ENCODE measurements at places on chromosomes 12 and 14.

- DNase-seq = no peak
Measured at GRCh38 chr12:64392221-64392620, 1.7 kb upstream of the C12orf56 start.

DNA sequence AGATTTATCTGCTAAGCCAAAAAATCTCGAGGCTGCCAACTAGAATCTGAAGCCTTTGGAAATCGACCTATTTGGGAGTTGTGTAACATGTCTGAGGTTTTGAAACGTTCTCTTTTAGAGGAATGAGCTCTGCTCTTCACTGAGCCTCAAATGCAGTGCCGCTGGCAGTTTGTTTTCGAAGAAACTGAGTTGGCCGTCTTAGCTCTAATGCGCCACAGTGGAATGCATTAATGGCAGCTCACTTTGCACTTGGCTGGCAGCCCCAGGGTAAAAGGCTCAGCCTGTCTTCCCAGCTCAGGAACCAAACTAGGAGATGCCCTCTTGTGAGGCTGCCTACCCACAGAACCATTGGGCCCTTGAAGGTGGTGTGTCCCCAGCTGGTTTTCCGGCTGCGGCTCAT is 53.8 kb downstream of the SFSWAP start:
- DNase-seq = no peak

GRCh38 chr14:105914738-105915385 is 388.5 kb downstream of the TMEM121 start:
- DNase-seq = no peak

- no peak for DNase-seq
Measured at GRCh38 chr14:35474323-35474722, 59.6 kb upstream of the INSM2 start.

- peak; percentile 36 for DNase-seq
Measured at GRCh38 chr14:21868442-21869046, 194.9 kb upstream of the OR4E1 start.

DNA sequence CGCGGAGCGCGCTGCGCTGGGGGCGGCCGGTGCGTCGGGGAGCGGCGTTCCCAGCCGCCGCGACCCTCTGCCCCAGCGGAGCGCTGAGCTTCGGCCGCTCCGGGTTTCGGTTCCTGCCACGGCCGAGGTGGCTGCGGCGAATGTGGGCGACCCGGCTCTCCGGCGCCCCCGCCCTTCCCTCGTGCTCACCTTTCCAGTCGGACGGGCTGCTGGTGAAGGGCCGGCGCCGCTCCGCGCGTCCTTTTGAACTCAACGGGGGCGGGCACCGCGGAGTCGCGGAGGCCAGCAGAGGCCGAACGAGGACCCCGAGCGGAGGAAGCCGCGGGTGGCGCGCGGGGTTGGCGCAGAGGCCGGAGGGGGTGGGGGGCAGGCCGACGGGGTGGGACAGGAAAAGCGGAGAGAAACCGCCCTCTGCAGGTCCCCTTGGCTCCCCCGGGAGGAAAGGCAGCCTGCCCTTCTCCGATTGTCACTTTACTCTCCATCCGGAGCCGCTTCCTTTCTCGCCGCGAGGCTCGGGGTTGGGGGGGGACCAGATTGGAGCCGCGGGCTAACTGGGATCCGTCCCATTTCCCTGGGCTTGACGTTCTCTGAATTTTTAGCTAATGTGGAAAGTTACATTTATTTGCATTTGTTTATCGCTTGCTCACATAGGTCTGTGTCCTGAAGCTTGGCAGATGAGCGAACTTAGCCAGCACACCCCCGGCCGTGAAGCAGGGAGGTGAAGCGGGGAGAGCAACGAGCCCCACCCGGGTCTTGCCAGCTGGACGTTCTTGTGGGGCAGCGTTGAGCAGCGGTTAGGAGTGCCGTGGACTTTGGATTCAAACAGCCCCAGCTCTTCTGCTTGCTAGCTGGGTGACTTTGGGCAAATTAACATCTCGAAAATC is at the start of gene SMAGP:
TSS of gene SMAGP (minus strand) at position 349 of the 884 bp plus-strand sequence. CDS start 1,137 bp downstream, outside the sequence.
- DNase-seq = peak; percentile 32

DNA sequence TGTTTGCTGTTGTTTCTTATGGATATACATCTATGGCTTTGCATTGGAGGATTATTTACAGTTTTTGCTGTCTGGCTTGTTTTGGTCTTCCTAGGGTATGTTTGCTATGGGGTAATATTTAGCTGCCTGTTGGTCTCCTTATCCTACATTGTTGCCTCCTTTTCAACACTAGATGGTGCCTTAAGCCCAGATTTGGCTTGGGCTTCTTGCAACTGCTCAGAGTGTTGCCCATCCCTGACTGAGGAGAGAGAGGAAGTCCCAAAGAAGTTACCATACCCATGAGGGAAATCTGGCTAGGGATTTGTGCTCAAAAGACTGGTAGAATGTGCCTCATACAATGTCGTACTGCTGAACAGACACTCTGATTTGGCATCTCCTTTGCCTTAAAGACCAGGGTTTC is 94.6 kb upstream of the MUCL1 start:
- DNase-seq = no peak

- no peak for DNase-seq
Measured at GRCh38 chr12:120199595-120200306, 1.2 kb downstream of the RPLP0 start.

- DNase-seq = no peak
Measured at GRCh38 chr12:19830446-19830845, 391.2 kb downstream of the AEBP2 start.

DNA sequence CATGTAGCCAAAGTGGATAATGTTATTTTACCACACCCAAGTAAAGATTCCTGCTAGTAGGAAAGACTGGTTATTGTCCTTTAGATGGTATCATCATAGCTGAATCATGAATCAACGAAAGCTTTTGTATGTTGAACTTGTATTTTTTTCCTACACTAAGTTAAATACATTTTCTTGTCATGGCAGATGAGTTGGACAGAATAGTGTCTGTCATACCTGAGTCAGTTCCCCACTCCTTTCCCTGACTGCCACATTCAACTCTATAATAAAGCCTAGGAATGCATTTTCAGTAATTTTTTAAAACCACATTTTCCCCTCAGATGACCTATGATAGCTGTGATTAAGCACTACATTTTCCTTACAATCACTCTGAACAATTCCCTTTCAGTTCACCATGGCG is 9.3 kb upstream of the PTHLH start:
- no peak for DNase-seq

GRCh38 chr14:98888927-98889835 is 382.8 kb downstream of the BCL11B start:
- DNase-seq = no peak

- DNase-seq = no peak
Measured at GRCh38 chr14:60211153-60211552, 37.9 kb upstream of the PPM1A start.

- no peak for DNase-seq
Measured at GRCh38 chr12:120529641-120530417, 871 bp upstream of the COQ5 start.

DNA sequence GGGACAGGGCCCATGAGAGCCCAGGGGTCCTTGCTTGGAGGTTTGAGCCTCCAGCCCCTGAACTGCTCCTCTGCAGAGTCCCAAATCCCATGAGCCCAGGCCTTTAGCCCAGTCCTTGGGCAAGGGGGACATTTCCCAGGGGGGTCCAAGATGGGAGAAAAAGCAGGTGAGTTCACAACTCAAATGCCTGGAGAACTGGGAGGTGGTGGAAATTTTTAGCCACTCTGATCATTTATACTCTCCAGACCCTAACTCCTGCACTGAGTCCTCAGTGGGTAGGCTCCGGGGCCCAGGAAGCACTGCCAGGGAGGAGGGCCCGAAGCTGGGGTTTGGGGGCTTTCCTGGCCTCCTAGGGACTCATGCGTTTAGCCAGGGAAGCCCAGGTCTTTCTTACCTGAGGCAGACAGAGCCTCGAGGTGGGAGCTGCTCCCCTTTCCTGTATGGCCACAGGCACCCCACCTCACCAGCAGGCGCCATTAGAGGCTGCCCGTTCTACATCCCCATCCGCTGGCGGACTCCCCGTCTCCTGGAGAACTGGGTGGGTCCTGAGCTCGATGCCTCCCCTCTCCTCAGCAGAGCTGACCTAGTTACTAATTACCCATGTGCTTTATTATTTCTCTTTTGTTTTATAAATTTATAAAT is 998 bp downstream of the HNF1A start:
- no peak for DNase-seq

GRCh38 chr12:121571920-121572319 is 8.9 kb downstream of the KDM2B start:
- no peak for DNase-seq

DNA sequence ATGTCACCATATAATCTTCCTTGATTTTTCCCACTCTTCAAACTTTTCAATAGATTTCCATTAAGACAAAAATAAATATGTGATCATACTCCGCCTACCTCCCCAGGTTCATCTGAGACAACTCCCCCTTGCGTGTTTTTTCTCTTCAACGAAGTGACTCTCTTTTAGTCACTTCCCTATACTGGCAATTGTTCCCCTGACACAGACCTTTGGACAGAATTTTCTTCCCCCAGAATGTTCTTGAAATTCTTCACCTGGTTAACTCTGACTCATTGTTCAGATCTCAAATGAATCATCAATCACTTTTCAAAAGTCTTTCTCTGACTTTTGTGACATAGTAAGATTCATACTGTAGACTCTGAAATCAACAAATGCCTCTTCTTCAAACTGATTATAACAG is 727.3 kb upstream of the LMO3 start:
- no peak for DNase-seq

GRCh38 chr14:51006781-51007211 is 62.5 kb upstream of the PYGL start:
- no peak for DNase-seq

GRCh38 chr14:63564318-63564717 is 21.1 kb upstream of the PPP2R5E start:
- no peak for DNase-seq

DNA sequence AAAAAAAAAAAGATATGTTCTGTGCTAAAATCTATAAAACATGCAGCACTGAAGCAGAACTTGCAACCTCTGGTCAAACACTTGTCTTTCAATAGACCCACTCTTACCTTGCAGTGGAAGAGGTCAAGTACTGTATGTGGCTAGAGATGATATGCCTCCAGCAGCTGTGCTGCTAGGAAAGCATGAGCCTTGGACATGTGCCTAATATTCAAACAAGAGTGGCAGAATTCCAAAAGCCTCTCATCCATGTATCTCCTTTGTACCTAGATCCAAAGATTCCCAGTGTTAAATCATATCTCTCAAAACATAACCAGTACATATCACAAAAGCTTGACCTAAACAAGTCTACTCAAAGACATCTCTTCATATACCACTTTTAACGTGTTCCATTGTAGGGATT is 105.0 kb upstream of the CPNE8 start:
- no peak for DNase-seq

GRCh38 chr12:65631621-65632111 is 192.6 kb upstream of the HMGA2 start:
- DNase-seq = no peak

GRCh38 chr14:43587183-43587582 is 919.9 kb downstream of the FSCB start:
- no peak for DNase-seq

DNA sequence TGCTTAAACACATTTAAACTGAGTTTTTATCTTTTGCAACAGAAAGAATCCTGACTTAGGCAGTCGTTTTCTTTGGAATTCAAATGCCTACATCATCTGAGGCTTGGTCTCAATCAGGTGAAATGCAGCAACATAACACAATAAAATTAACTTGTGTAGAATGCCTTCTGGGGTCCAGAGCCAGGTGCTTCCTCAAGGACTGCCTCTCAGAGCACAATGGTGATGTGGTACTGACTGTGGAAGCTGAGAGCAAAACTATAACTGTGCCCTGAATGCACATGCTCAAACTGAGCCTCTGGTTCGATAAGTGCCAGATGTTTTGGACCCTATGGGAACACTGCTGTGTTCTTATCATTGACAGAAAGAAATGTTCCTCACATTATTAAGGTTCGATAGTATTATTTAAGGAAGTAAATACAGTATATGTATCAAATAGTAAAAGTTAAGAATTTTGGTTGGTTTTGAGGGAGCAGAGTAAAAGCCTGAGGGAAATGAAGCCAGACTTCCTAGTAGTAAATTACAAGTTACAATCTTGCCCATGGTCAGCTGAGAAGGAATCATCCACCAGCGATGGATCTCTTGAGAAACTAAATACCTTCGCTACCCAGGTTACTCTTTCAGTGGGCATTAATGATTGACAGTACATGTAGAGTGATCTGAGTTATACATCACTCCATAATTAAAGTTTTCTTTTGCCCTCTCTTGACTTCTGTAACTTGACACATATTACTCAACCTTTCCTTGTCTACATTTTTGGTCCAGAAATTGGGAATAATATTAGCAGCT is 122.9 kb upstream of the ATP2B1 start:
- DNase-seq = no peak

- DNase-seq = no peak
Measured at GRCh38 chr14:90060965-90061684, 669 bp upstream of the KCNK13 start.

DNA sequence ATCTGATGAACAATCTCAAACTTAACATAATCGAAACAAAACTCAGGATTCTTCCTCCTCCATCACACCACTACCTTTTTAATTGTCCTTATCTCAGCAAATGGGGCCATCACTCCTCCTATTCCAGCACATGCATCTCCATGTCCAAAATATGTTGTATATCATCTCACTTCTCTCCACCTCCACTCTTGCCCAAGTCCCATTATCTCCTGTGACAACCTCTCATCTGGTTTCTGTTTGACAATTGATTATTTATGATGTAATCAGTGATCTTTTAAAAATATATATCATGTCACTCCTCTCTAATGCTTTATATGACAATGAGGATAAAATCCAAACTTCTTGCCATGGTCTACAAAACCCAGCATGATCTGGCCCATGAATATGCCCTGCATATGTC is 200.8 kb upstream of the HMGA2 start:
- no peak for DNase-seq

DNA sequence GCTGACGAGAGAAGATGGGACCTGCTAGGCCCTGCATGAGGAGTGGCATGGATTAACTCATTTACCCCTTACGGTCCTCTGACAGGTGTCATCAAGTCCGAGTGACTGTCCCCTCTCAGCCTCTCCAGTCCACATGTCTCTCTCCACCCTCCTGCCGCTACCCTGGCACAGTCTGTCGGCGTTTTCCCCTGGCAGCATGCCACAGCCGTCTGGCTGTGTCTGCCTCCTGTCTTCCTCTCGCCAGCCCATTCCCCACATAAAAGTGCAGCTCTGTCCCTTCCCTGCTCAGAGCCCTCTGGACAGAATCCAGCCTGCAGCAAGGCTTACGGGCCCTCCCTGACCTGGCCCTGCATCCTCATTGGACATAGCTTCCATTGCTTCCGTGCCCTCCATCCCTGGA is 45.6 kb downstream of the UBE3B start:
- no peak for DNase-seq

GRCh38 chr14:90299408-90299807 is 32.3 kb downstream of the NRDE2 start:
- no peak for DNase-seq

DNA sequence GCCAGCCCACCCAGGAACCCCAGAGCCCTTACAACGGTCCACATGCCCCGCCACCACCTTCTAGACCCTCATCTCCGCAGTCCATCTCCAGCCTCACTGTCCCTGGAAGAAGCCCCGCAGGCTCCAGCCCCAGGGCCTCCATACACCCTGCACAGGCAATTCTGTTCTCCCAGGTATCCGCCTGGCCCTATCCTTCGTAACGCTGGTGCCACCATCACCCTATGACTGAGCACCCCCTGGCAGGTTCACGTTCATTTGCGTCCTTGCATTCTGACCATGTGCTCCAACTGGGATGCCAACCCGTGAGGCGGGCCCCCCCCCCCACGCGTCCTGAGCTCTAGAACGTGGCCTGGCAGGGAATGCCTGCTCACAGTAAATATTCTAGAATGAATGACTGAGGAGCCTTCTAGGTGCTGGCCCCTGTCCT is 675 bp upstream of the SCARB1 start:
- no peak for DNase-seq
